T-helper 2 cell treated with Interferon-gamma antibody and Interleukin-4, amounts not matched to agents 100 ng/mL and 5 ng/mL, for 36 hours (primary cell): ENCODE measurements at places on chromosomes 16 and 17. TPM values are rescaled to one million over a fixed set of nuclear protein-coding genes. Genes with fewer than 3 reads are reported as not detected.

CRHR1 gene
- not detected in 2 replicates for total RNA-seq

SALL1 gene
- total RNA-seq = not detected in 2 replicates

CBX2 gene
- 6.5 and 7.6 TPM in 2 replicates for total RNA-seq

RNF222 gene
- 0.05 TPM in 1 of 2 replicates, not detected in the other for total RNA-seq
